ENCODE measurements at places on chromosomes 7 and 10. TPM values are rescaled to one million over a fixed set of nuclear protein-coding genes. Genes with fewer than 3 reads are reported as not detected.

GRCh38 chr7:29105752-29106668 lies 40.3 kb downstream of the CPVL start:
- DNase-seq: no peak

GRCh38 chr7:143376396-143376795 lies 4.7 kb upstream of the ZYX start:
- DNase-seq: peak; percentile 56

Gene ABCB1
- 3.3 TPM for total RNA-seq

DNA sequence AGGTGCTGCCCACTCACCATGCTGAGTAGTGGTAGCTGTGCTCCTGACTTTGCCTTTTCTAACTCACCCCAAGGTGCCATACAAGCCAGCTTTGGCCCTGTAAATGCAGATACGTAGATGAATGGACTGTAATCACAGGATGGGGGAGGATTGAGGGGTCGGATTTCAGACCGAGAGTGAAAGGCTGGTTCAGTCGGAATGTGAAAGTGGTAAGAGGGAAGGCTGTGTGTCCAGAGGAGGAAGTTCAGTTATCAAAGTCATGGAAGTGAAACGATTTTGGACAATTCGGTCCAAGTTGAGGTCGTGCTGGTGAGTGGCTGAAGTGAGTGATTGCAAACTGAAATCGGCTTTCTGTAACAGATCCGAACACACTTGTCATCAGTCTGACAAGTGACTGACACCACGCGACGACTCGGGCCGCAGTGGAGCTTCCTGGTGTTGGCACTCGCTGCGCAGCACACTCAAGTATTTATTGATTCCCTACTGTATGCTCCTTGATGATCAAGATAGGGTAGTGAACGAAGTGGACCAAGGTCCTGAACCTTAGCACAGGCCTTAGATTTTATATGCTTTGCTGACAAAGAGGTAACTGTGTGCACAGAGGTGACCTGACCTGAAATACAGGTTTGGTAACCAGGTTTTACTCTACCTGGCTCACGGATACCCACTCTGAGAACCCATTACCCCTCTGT lies 10.5 kb downstream of the ZNF282 start:
- DNase-seq: no peak

Gene ACBD7
- total RNA-seq: not detected

Measured in right cardiac atrium (tissue), 5 donors.